ENCODE measurements at places on chromosomes 1 and 21.

- no peak for DNase-seq
Measured at GRCh38 chr1:214248311-214249085, 32.5 kb upstream of the SMYD2 start.

GRCh38 chr1:201128476-201128875 lies 1.5 kb upstream of the ASCL5 start:
- no peak for DNase-seq

DNA sequence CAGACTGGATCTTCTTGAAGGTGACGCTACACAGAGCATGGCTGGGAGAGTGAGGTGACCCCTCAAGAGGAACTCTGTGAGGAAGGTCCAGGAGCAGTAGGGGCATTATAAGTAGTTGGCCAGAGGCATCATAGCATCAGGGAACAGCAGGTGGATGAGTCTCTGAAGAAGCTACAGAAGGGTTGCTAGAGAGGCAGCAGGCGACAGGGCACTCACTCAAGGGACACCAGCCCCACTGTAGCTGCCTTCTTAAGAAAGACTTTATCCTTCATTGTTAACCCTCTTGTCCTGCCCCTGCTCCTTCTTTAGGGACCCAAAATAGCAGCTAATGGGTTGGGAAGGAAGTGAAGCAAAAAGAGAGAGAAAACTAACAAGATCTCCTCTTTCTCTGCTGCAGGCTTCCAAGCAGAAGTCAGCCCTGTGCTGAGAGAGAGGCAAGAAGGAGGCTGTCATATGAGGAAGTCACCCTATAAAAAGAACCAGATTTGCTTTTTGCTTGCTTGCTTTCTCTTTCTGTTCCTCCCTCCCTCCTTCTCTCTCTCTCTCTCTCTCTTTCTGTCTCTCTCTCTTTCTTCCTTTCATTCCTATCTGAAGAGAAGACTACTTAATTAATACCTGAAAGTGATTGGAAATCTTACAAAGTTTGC lies 7.7 kb upstream of the CD5L start:
- no peak for DNase-seq

GRCh38 chr1:229759037-229759435 lies 133.0 kb downstream of the URB2 start:
- no peak for DNase-seq

DNA sequence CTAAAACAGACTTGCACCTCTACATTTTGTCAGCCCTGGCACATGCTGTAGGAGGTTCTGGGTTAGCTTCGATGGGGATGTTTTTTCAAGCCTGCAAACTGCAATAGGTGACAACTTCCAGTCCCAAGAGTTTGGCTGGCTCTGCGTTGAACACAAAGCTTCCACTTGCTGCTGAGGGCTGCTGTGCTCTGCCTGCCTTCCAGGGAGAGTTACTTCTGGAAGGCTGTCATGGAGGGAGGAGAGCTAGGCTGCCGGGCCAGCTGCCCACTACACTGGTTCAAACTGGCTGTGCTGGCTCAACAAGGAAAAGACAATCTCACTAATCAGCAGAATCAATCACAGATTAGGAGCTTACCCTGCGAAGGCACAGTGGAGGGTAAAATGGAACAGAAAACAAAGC lies 46.7 kb upstream of the PPP2R5A start:
- DNase-seq, result no peak

GRCh38 chr1:87274851-87275250 lies 53.8 kb upstream of the LMO4 start:
- no peak for DNase-seq

DNA sequence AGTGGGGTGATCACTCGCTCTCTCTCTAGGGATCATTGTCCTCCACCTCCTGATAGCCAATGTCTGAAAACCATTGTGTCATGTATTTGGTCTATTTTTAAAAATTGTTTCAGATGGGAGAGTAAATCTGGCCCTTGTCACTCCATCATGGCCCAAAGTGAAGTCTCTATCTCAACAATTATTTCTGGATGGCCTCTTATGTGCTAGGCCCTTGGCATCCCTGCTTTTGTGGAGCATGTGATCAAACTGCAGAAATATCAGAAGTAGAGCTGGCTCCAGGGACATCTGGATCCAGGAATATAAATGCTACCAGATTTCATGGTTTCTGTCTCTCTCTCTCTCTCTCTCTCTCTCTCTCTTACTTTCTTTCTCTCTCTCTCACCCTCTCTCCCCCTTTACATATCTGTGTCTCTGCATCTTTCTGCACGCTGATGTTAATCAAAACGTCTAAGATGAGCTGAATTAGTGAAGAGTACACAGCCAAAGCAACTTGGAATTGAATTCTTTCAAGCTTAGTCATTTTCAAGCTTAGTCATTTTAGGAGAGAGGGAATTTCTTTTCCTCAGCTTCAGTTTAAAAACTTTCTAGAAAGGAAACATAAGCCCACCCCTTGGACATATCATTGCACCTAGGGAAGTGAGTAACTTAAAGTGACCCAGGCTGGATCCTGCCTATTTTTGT lies 47.4 kb upstream of the DOCK7 start:
- no peak for DNase-seq

DNA sequence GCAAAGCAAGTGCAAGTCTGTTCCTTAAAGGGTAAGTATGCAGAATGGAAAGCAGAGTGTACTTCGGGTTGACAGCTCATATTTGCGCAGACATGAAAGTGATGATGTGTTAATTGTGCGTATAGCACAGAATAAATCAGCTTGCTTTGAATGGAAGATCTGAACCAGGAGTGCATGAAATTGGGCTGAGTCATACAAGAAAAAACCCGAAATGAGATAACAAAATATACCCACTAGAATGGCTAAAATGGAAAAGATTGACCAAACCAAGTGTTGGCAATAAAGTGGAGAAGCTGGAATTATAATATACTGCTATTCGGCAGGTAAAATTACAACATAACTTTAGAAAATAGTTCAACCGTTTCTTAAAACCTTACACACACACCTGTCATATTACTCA lies 28.5 kb downstream of the CR1L start:
- no peak for DNase-seq

DNA sequence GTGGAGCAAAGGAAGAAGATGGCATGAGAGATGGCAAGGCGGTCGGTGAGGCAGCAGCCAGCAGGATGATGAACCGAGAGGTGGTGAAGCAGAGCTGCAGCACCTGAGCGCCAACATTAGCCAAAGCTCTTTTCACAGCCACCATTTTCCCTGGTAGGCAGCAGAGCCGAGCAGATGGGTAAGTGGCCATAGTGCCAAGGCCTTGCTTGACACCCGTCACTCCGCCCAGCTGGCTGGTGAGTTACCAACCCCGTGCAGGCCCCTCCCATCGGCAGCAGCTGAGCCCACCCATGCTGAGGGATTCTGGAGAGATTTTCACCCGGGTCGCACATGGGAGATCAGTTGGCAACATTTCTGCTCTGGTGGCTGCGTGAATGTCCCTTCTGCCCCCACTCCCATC lies 647.7 kb downstream of the PTPRU start:
- DNase-seq, result no peak

DNA sequence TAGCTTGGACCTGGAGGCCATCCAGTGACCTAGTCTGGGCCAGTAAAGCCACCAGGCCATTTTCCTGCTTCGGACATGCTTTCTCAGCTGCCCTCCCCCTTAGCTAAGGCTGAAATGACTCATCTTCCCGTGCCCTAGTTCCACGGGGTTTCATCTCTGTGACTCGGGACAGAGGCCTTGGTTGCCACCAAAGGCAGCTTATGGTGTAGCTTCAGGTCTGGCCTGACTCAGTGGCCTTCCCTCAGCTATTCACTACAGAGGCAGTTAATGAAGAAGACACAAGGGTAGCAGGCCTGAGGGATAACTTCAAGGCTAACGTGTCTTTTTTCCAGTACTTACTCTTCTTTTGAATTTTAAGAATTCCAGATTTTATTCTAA lies 82.4 kb downstream of the PBX1 start:
- DNase-seq, result no peak

DNA sequence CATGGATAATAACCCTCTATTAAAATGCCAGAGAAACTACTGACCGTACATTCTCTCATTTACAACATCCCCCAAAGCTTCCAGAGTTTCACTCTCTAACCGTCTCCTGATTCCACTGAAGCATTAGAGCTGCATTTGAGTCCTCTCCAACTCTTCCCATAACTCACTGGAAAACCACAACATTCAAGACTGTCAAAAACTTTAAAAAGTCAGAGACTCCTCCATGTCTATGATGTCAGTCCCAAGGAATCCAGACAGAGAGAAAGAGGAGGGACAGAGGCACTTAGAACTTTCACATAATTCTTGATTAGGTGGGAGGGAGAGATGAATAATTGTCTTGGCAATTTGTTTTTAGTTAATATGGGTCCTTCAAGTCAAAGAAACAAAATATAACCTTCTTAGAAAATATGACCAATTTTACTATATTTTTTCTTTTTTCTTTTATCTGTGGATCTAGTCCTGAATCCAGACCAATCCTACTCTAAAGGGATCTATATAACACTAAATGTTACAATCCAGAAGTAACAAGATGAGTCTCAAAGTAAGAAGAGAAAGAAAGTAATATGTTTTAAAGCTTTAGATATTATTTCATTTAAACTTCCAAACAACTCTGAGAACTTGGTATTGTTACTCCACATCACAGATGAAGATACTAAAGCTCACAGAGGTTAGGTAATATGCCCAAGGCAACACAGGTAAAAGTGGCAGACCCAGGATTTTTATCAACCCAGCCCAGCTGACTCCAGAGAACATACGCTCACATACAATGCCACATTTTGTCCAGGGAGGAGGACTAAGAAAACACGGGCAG lies 23.8 kb downstream of the OTUD7B start:
- DNase-seq, result peak; percentile 65

GRCh38 chr1:92446546-92446945 lies 40.2 kb downstream of the GFI1 start:
- DNase-seq, result no peak

GRCh38 chr1:201614262-201615015 lies 75.5 kb downstream of the NAV1 start:
- DNase-seq, result peak; percentile 35

GRCh38 chr21:42708107-42708506 lies 54.7 kb downstream of the PDE9A start:
- DNase-seq, result no peak

DNA sequence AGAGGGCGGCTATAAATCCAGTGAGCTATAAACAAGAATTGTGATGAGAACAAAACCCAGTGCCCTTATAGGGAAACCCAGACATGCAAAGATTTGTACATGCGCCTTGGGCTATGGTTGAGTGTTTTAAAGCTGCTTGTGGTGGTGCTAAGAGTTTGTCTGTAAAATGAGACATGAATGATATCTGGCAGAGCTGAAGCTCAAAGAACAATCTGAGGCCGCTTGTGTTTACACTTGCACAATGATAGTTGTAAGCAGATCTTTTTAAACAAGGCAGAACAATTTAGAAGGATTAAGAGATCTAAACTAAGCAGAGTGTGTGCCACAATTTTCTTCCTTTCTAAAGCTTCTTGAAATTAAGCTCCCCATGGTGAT lies 80.4 kb upstream of the ADAMTS5 start:
- no peak for DNase-seq

GRCh38 chr1:48916130-48917069 lies 139.7 kb upstream of the BEND5 start:
- peak; percentile 16 for DNase-seq

DNA sequence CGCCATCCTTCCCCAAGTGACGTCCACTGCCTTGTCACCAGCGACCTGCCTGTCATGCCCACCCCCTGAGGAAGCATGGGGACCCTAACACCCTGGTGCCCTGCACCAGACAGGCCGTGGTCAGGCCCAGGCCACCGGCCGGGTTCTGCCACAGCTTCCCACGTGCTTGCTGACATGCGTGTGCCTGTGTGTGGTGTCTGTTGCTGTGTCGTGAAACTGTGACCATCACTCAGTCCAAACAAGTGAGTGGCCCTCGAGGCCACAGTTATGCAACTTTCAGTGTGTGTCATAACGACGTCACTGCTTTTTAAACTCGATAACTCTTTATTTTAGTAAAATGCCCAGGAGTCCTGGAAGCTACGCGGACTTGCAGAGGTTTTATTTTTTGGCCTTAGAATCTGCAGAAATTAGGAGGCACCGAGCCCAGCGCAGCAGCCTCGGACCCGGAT lies 8.5 kb upstream of the CTRC start:
- DNase-seq, result no peak

DNA sequence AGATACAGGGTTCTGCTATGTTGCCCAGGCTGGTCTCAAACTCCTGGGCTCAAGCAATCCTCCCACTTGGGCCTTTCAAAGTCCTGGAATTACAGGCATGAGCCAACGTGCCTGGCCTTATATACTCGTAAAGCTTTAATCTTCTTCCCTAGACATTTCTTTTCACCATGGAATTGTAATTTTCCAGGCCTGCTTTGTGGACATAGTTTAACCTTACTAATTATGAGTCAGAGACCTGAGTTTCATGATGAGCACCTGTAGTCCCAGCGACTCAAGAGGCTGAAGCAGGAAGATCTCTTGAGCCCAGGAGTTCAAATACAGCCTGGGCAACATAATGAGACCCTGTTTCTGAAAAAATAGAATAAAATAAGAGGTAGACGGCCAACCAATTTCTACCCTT lies 12.3 kb downstream of the PATJ start:
- no peak for DNase-seq

DNA sequence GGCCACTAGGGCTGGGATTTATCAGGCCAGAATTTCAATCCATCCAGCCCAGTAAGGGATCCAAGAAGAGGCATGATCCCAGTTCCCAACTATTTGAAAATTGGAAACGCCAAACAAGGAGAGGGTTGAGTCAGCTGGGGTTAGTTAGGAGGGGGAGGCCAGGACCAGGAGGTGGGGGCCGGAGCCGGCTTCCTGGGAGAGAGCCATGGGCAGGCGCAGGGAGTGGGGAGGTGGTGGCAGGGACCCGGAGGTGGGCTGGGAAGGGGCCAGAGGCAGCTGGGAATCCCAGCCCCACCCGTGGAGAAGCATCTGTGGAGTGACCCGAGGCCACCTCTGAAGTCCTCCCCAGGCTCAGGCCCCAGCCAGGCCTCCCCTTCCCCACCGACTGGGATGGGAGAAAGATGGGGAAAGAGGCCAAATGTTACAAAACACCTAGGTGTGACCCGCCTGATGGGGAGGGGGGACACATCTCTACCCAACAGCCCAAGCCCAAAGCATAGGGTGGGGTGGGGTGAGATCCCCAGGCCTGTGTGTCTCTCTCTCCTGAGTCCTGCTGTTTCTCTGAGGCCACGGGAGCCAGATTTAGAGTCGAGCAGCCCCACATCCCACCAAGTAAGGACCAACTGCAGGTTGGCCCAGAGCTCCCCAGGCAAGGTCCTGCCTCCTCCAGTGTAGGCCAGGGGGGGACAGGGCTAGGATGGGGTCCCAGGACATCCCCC lies 10.1 kb downstream of the HSPG2 start:
- no peak for DNase-seq

GRCh38 chr1:25640646-25641328 lies 24.2 kb downstream of the MAN1C1 start:
- DNase-seq, result no peak

Data from left renal pelvis (tissue), 4 donors.